Mammary epithelial cell (primary cell): ENCODE measurements at places on chromosomes 5 and 9. TPM values are rescaled to one million over a fixed set of nuclear protein-coding genes. Genes with fewer than 3 reads are reported as not detected.

The PDE6A gene
- 0.06 TPM for polyA plus RNA-seq

The EDIL3 gene
- 0.14 TPM for polyA plus RNA-seq

The KCNMB1 gene
- not detected for polyA plus RNA-seq

The C5orf46 gene
- polyA plus RNA-seq, result 3.0 TPM

The PCDHA11 gene
- 1.2 TPM for polyA plus RNA-seq

The SPRY4 gene
- polyA plus RNA-seq, result 12.0 TPM

The ENHO gene
- 0.44 TPM for polyA plus RNA-seq

The FBXL7 gene
- 0.01 TPM for polyA plus RNA-seq

The CMYA5 gene
- 0.41 TPM for polyA plus RNA-seq

The HMMR gene
- polyA plus RNA-seq, result 14.7 TPM

The ELAVL2 gene
- 5.2 TPM for polyA plus RNA-seq

The INSYN2B gene
- 13.1 TPM for polyA plus RNA-seq
